ENCODE measurements at places on chromosomes 1 and 21. TPM values are rescaled to one million over a fixed set of nuclear protein-coding genes. Genes with fewer than 3 reads are reported as not detected.

DNA sequence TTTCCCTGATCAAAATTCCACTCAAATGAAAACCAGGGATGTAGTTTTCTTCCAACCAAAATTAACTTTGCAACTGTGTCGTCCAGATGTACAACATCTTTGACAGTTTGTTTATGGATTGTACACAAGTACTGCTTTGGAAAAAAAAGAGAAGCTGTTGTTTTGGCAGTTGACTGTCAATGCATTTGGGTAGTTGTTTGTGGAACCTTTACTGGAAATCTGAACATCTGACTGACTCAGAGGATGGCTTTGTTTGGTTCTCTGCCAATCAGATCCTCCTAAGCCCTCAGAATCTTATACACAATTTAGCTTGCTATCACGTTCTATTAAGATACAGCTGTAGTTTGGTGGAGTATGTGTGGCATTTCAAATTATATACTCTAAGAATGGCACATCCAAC lies 195.0 kb downstream of the KCNK2 start:
- no peaks in the 10 kb centered on the region for H3K36me3 ChIP-seq
- no peaks in the 10 kb centered on the region for H3K27me3 ChIP-seq
- no peaks in the 10 kb centered on the region for H3K4me1 ChIP-seq
- DNase-seq: no peak
- H3K27ac ChIP-seq: no peak overlapping the region

DNA sequence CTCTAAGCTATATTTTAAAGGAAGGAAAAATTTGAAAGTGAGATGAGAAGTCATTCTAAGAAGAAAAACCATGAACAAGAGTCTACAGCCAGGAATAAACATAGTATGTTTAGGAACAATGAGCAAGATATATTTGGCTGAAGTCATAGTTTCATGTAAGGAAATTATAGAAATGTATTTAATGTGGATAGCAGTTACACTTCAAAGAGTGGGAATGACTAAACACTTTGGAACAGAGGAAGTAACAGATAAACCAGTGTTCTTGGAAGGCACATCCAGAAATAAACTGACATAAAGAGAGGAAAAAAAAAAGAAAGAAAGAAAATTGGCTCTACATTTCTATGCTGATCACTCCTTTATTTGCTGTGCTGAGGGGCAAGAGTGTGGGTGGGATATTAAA lies 18.0 kb downstream of the C8A start:
- H3K27ac ChIP-seq: peak overlapping the region; percentile 1
- H3K27me3 ChIP-seq: no peaks in the 10 kb centered on the region
- no peak overlapping the region for H3K4me3 ChIP-seq
- H3K36me3 ChIP-seq: no peaks in the 10 kb centered on the region
- H3K4me1 ChIP-seq: no peaks in the 10 kb centered on the region
- DNase-seq: no peak

DNA sequence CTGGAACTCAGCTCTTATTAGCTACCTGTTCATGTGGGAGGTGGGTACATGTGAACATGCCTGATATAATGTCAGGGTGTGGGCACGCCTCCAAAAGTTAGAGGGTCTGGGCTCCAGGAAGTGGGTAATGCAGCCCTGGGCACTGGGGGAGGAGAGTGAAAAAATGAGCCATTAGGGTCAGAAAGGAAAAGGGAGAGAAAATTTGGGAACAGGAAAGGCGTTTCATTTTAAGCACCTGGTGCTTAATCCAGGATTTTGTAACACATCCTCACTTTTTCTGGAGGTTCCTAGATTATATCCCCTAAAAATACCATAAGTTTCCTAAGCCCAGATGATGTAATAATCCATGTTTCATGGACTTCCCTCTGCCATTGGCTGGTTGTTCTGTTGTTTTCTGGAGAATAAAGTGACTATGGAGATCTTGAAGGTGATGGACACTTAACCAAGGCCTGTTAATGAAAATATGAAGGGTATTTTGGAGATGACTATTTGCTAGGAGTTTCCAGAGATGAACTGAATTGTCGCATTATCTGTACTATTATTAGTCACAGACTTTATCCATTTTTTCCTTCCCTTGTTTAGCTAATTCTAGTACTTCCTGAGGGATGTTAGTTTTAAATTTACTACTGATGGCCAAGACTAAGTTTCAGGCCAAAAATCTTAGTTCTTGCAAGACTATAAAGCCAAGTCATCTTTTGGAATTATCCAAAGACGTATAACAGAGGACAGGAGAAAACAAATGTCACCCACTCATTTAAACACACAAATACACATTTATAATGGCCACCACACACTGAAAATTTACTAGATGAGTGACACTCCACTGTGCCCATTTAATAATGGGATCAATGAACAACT lies 24.4 kb upstream of the TARBP1 start:
- peaks cover 26% of the 10 kb centered on the region for H3K4me1 ChIP-seq
- DNase-seq: no peak
- peak overlapping the region; percentile 53 for H3K27ac ChIP-seq
- H3K36me3 ChIP-seq: no peaks in the 10 kb centered on the region
- H3K27me3 ChIP-seq: no peaks in the 10 kb centered on the region

DNA sequence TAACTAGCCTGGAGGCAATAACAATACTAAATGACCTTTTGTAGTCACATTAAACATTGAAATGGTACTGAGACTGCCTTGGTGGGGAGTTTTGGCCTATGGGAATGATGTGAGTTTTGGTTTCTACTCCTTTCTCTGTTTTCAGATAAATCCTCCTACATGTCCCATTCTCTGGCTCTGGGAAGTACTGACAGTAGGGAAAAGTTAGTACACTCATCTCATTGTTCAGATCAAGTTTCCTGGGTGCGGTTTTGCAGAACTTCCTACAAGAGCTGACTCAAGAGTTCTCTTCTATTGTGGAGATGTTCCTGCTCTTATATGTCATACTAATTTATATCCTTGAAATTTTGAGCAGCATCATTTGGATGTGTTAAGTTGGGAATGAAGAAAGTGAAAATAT lies 74.2 kb upstream of the MACF1 start:
- no peak overlapping the region for H3K27ac ChIP-seq
- no peak overlapping the region for H3K4me3 ChIP-seq
- H3K27me3 ChIP-seq: no peaks in the 10 kb centered on the region
- no peak for DNase-seq

DNA sequence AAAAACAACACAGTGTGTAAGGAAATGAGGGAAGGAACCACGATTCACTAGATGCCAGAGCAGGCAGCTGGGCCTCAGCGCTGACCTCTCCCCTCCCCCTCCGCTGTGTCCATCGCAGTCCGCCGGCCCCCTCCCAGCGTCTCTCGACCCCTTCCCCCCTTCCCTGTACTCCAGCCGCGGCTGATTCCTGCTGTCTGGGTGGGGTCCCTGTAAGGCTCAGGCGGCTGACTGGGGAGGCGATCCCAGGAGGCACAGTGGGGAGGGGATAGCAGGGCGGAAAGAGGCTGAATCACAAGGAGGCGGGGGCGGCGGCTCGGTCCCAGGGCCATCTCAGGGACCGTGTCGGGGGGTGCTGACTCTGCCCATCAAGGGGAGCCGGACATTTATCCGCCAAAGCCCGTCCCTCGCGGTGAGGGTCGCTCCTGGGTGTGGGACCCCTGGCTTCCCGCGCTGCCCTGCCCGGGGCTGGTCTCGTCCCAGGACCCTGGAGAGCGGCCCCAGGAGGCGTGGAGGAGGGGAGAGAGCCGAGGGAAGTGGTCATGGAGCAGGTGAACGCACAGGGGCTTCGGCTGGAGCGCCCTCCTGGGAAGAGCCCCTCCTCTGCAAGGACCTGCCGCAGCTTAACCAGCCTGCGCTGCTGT lies 241.9 kb downstream of the PTPRU start:
- H3K27ac ChIP-seq: no peak overlapping the region
- H3K4me1 ChIP-seq: peaks cover 12% of the 10 kb centered on the region

GRCh38 chr1:109776206-109776835 lies 12.6 kb upstream of the EPS8L3 start:
- no peak overlapping the region for H3K27ac ChIP-seq
- H3K36me3 ChIP-seq: no peaks in the 10 kb centered on the region
- peaks cover 18% of the 10 kb centered on the region for H3K4me1 ChIP-seq
- no peak for DNase-seq
- no peak overlapping the region for H3K4me3 ChIP-seq
- peaks cover 3% of the 10 kb centered on the region for H3K27me3 ChIP-seq

DNA sequence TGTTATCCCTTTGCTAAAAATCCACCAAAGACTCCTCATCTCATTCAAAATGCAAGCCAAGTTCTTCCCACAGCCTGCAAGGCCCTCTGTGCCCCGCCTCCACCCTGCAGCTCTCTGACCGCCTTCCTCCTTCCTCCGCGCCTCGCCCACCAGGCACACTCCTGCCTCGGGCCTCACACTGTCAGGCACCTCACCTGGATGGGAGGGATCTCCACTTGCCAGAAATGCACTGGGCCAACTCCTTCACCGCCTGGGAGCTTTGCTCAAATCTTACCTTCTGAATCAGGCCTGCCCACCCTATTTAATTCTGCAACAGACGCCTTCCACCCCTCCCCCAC lies 26.2 kb downstream of the PGBD5 start:
- H3K4me1 ChIP-seq: peaks cover 21% of the 10 kb centered on the region
- H3K27ac ChIP-seq: no peak overlapping the region
- no peaks in the 10 kb centered on the region for H3K36me3 ChIP-seq
- no peak overlapping the region for H3K4me3 ChIP-seq
- H3K27me3 ChIP-seq: no peaks in the 10 kb centered on the region

DNA sequence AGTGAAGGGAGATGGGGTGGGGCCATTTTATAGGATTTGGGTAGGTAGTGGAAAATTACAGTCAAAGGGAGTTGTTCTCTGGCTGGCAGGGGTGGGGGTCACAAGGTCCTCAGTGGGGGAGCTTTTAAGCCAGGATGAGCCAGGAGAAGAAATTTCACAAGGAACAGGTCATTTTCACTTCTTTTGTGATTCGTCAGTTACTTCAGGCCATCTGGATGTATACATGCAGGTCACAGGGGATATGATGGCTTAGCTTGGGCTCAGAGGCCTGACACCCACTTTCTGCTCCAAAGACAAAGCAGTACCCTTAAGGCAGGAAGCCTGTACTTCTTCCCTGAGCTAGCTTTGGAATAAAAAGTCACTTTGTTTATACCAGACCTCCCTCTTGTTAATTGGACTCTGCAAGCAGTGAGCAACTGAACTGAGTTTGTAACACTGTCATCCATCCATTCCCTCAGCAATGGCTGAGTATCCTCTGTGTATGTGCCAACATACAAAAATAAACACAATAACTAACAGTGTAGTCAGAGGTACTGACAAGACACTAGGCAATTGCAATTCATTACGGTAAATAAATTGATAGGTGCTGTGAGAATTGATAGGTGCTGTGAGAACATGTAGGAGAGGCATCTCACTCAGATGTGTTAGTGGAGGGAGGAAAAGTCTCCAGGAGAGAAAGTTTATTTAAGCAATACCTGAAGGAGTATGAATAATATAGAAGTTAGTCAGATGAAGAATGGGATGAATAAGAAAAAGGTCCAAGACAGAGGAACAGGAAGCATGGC lies 14.7 kb upstream of the RGS2 start:
- no peak for DNase-seq
- no peaks in the 10 kb centered on the region for H3K36me3 ChIP-seq
- no peak overlapping the region for H3K27ac ChIP-seq
- H3K4me1 ChIP-seq: peaks cover 7% of the 10 kb centered on the region
- H3K27me3 ChIP-seq: no peaks in the 10 kb centered on the region

- DNase-seq: no peak
- H3K27ac ChIP-seq: no peak overlapping the region
- H3K27me3 ChIP-seq: no peaks in the 10 kb centered on the region
- H3K4me3 ChIP-seq: no peak overlapping the region
Observed at GRCh38 chr1:74858136-74858535, 125.2 kb downstream of the TYW3 start.

Gene TMEM82
- not detected for total RNA-seq
